Panc1 (cell line): ENCODE measurements at places on chromosomes 7 and 10. TPM values are rescaled to one million over a fixed set of nuclear protein-coding genes. Genes with fewer than 3 reads are reported as not detected.

The TRIM4 gene
- total RNA-seq, result 28.1 TPM

The ZFYVE27 gene
- total RNA-seq, result 37.9 TPM

The TAF6 gene
- 92.3 TPM for total RNA-seq

The SPDYE5 gene
- not detected for total RNA-seq

The UPK3BL2 gene
- total RNA-seq, result 14.4 TPM

The PGAM2 gene
- total RNA-seq, result 1.3 TPM

The SEMA3E gene
- total RNA-seq, result 7.3 TPM

The TSC22D4 gene
- total RNA-seq, result 82.6 TPM

The UROS gene
- 103 TPM for total RNA-seq

The SPDYE17 gene
- total RNA-seq, result not detected

The AKR1D1 gene
- total RNA-seq, result not detected

The LRRC17 gene
- total RNA-seq, result 0.39 TPM

The SLC13A4 gene
- total RNA-seq, result not detected

The MDFIC gene
- total RNA-seq, result 7.3 TPM

The SLC13A1 gene
- total RNA-seq, result not detected

The NPTX2 gene
- 0.15 TPM for total RNA-seq

The SORBS1 gene
- total RNA-seq, result 29.4 TPM

The CHRM2 gene
- not detected for total RNA-seq

The CALML3 gene
- not detected for total RNA-seq

The TAS2R4 gene
- total RNA-seq, result 0.57 TPM

The TMEM176B gene
- total RNA-seq, result 0.31 TPM

The FOXP2 gene
- total RNA-seq, result 0.54 TPM

The PRKAR1B gene
- total RNA-seq, result 62.0 TPM

The CFTR gene
- 0.31 TPM for total RNA-seq

The MOGAT3 gene
- 0.23 TPM for total RNA-seq

The HELLS gene
- 145 TPM for total RNA-seq

The ZNF775 gene
- total RNA-seq, result 14.7 TPM

The VAX1 gene
- total RNA-seq, result 4.6 TPM

The FRMD4A gene
- total RNA-seq, result 7.1 TPM

The FAM25A gene
- not detected for total RNA-seq

The SPDYE11 gene
- not detected for total RNA-seq

The CDH23 gene
- total RNA-seq, result 2.7 TPM

The FAM221A gene
- total RNA-seq, result 8.4 TPM

The GPR26 gene
- total RNA-seq, result not detected

The FRA10AC1 gene
- total RNA-seq, result 20.3 TPM
